ENCODE measurements at places on chromosomes 12 and 14. TPM values are rescaled to one million over a fixed set of nuclear protein-coding genes. Genes with fewer than 3 reads are reported as not detected.

TSHR gene
- 0.39 TPM for total RNA-seq

KCNJ8 gene
- total RNA-seq = 16.5 TPM

FAM222A gene
- total RNA-seq = 2.7 TPM

ACACB gene
- total RNA-seq = 1,896 TPM

C12orf60 gene
- total RNA-seq = 0.51 TPM

SERPINA1 gene
- total RNA-seq = 41.6 TPM

UNG gene
- 46.3 TPM for total RNA-seq

GSC gene
- 1.7 TPM for total RNA-seq

ARF6 gene
- 61.5 TPM for total RNA-seq

CHD8 gene
- 60.9 TPM for total RNA-seq

Data from mesenteric fat pad (tissue), 1 donor.